ENCODE measurements at places on chromosomes 5 and 9.
A peak's percentile ranks its signal among the peaks of the same experiment; 100 is the strongest.

GRCh38 chr9:72476617-72477437 is 44.6 kb upstream of the TMC1 start:
- peak; percentile 23 for DNase-seq

DNA sequence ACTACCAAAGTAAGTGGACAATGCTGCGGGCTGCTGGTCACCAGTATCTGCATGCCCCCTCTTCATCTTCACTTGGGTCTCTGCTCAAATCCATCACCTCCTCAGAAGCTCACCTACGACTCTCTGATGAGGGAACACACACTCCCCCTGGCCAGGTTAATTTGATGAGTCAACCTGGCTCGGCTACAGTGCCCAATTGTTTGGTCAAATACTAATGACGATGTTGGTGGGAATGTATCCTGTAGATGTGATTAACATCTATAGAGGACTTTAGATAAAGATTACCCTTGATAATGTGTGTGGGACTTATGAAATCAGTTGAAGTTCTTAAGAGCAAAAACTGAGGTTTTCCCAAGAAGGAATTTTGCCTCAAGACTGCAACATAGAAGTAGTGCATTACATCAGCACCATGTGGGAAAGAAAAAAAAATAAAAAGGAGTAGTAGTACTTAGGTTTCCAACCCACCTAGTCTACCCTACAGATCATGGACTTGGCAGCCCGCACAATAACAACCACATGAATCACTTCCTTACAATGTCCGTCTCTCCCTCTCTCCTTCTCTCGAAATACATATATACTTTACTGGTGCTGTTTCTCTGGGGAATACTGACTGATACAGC is 467.3 kb downstream of the DNAH5 start:
- DNase-seq: peak; percentile 28

- DNase-seq: no peak
These were observed 5.9 kb upstream of the LARS1 start for GRCh38 chr5:146188358-146188757.

DNA sequence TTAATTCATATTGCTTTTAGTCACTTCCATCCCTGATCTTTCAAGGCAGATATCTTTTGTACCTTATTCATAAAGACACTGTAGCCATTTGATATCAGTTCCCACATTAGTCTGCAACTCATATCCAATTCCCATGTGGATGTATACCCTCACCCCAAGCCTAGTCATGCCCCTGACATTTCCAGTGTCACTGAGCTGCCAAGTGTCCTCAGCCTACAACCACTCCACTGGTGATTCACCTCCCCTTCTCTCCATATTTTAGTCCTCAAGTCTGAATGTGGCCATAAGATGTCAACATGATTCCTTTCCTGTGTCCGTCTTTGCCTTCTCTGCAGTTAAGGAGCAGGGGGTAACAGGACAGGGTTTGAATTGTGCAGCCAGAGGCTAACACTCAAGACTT is 346.9 kb downstream of the RAB3C start:
- no peak for DNase-seq

DNA sequence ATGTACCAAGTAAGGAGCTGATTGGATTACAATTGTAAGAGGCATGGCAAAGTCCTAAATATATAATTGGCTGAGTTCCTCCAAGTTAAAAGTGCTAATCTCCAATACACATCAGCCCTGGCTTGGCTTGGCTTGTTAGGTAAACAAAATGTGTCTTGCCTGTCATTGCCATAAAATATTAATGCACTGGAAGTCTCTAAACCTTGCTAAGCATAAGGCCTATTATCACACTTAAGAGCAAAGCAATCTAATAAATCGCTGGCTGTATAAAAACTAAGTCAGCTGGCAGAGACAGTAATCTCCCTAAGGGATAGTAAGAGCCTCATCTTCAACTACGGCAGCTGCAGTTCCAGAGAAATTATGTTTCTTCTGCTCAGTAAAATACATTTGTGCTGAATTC is 418.6 kb upstream of the GRAMD2B start:
- peak; percentile 4 for DNase-seq

GRCh38 chr5:159419576-159419975 is 89.3 kb upstream of the IL12B start:
- DNase-seq: no peak

DNA sequence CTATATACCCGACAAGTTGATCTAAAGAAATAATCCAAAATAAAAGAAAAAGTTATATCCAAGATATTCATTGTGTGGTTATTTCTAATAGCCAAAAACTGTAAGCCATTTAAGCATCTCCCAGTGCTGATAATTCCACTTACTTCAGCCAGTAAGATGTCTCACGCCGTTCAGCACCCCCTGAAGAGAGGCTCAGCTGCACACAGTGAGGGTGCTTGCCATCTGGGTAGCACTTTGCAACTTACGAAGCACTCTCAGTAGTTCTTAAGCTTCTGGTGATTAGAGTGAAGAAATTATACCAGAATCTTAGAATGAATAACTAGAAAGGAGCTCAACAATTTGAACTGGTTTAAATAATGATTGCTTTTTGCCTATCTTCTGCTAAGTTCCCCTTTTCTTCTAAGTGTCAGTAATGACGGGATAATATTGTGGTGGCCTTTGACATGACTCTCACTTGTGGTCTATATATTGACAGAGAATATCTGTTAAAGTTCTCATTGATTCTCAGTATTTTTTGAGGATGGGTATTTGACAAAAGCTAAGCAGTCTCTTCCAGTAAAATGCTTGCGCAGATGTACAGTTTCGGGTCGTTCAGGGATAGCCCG is 26.2 kb upstream of the LTC4S start:
- DNase-seq: no peak

GRCh38 chr5:1634337-1634661 is 110.5 kb upstream of the LPCAT1 start:
- DNase-seq: no peak

- no peak for DNase-seq
These were observed 11.0 kb upstream of the NANS start for GRCh38 chr9:98045234-98046179.

GRCh38 chr9:134636149-134636507 is 5.5 kb upstream of the COL5A1 start:
- DNase-seq: no peak

DNA sequence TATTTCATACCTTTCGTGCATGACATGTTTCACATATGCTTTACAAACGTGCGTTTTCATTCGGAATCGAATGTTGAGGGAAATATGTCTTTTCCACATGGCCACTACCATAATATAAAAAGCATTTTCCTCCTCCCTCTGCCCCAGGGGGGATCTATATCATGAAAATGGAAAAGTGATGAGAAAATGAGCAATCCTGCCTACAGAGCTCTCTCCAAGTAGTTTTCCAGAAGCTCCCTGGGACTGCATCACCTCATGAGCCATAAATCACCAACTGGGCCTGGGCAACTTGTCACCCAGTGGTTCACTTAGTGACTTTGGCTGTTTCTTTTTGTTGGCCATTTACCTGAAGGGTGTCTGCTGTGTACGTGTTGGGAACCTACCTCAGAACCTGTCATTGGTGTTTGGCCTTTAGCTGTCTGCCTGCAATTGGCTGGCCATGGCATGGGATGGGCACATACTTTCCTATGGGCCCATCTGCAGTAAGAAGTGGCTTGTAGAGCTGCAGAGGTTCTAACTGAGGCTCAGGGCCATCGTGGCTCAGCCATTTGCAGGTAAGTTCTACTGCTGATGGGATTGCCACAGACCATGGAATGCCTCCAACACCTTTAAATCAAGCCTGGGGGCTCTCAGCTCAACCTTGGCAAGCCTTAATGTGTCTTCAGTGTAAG is 9.5 kb upstream of the TIFAB start:
- DNase-seq: no peak

- DNase-seq: peak; percentile 54
These were observed 387.9 kb downstream of the MAT2B start for GRCh38 chr5:163893281-163893680.

- no peak for DNase-seq
These were observed 107.2 kb downstream of the SV2C start for GRCh38 chr5:76190356-76190755.

DNA sequence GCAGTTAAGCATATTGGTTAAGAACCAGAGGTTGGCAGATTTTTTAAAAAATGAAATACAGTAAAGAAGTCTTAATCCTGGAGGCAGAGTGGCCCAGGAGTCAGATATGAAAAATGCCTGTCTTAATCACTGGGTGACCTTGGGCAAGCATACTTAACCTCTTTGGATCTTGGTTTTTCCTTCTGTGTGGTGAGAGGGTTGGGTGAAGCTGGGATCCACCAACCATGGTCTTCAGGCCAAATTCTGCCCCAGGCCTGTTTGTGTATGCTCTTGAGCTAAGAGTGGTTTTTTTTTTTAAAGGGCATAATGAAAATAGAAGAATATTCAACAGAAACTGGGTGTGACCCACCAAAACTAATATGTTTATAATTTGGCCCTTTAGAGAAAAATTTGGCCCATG is 20.0 kb upstream of the TEX48 start:
- DNase-seq: no peak

GRCh38 chr9:16180546-16180945 is 627.7 kb downstream of the CCDC171 start:
- DNase-seq: peak; percentile 35

DNA sequence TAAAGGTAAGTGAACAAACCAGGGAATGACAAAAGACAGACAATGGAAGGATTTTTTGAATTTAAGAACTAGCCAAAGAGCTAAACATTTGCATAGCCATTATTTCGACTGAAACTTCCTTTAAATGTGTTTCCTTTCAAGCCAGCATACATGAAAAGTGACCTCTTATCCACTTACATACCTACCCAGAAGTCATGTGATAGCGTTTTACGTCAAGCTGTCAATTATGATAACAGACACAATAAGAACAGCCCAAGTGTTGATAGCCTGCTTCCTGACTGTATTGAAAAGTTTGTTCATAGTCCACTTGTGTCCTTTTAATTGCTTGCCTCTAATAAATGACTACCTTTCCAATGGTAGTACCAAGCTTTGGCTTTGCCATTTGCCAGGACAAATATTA is 206.0 kb downstream of the NFIB start:
- DNase-seq: peak; percentile 94

DNA sequence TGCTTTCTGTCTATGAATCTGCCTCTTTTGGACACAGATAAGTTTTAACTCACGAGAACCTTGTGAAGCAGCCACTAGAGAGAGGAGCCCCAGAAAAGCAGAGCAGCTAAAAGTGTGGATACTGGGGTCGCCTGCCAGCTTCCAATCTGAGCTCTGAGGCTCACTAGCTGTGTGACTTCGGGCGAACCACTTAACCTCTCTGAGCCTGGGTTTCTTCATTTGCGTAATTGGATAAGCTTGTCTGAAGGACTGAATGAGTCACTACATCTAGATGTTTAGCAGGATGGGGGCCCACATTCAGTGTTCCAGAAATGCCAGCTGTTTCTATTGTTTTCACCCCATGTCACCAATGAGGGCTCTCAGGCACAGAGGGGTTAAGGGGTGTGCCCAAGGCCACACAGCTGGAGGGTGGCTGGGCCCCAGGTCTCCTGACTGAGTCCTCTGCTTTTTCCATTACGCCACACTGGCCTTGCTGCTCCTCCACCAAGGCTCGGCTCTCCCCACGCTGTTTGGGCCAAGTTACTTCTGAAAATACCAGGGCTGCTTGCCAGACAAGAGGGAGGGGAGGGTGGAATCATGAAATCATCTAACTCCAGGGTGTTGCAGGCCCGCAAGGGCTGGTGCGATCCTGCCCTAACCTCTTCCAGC is 36.2 kb downstream of the SH3PXD2B start:
- DNase-seq: peak; percentile 100

- DNase-seq: no peak
These were observed 793.9 kb downstream of the SEMA5A start for GRCh38 chr5:8751971-8752370.

GRCh38 chr5:79193643-79194042 is 42.3 kb upstream of the JMY start:
- DNase-seq: peak; percentile 18

DNA sequence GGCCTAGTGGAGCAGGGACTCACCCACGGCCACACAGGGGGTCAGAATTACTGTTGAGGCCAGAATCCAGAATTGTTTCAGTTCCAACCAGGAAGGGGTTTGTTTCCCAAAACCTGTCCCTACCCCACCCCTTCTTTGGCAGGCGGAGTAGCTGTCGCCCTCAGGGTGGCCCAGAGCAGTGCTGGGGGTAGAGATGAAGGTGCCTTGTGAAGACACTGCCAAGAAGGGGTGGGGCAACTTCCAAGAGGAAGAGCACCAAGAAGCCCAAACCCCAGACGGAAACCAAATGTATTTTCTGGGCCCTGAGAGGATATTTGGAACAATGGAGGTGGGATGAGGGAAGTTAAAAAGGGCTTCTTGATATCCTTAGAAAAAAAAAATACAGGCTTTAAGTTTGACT is 11.4 kb upstream of the NDST1 start:
- DNase-seq: no peak

GRCh38 chr5:167263185-167263584 is 1028.3 kb upstream of the WWC1 start:
- no peak for DNase-seq

GRCh38 chr9:5562806-5563416 is 52.6 kb downstream of the PDCD1LG2 start:
- DNase-seq: no peak

- DNase-seq: no peak
These were observed 741.0 kb upstream of the RIOK2 start for GRCh38 chr5:97923997-97924396.

DNA sequence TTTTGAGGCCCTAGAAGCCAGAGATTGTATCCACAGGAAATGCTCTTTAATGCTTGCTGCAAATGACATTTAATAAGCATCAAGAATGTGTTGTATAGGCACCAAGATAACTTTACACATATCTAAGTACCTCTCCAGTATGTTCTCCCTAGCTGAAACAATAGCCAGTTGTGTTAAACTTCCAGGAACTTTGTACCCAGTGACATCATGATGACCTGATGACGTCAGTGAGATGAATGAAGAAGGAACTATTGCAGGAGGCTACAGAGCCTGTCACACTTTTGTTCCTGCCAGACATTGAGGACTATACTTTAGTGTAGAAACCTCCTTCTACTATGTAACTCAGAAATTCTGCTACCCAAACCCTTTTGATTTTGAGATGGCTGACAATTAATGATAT is 129.8 kb downstream of the CD180 start:
- DNase-seq: peak; percentile 77

DNA sequence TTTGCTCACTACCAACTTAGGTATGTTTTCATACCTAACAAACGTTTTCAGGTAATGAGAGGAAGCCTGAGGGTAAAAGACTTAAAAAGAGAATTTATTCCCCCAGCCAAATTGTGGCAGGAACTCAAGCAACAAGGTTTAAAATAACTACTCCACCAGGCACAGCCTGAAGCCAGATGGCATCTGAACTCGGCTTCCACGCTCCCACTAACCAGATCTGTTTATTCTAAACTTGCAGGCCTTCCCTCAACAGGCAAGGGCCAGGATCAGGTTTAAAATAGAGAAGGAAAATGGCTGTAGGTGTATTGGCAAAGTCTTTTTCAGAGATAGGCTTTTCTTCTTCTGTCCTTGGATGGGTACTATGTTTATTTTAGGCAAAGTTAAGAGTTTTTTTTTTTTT is 89.4 kb downstream of the OTULIN start:
- DNase-seq: no peak

DNA sequence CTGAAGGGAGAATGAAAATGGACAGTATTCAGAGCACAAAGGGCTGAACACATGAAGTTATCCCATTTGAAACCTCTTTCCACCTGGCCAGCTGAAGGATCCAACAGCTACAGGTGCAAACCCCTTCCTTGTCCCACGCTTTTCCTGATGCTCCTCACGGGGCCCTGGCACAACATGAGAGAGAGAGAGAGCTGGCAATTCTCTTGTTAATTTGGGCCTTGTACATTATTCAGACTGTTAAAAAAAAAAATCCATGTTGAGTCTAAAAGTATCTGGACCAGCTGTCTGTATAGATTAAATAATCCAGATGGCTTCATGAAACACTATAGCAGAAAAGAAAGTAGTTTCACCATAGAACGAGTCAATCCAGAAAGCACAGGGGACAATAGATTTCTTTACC is 74.1 kb downstream of the HMHB1 start:
- no peak for DNase-seq

GRCh38 chr5:80061547-80061946 is 26.4 kb downstream of the THBS4 start:
- DNase-seq: no peak

All from fibroblast of pulmonary artery (primary cell).